Esophagus squamous epithelium (tissue), 5 donors: ENCODE measurements at places on chromosomes 6 and 20.
A peak's percentile ranks its signal among the peaks of the same experiment; 100 is the strongest.

DNA sequence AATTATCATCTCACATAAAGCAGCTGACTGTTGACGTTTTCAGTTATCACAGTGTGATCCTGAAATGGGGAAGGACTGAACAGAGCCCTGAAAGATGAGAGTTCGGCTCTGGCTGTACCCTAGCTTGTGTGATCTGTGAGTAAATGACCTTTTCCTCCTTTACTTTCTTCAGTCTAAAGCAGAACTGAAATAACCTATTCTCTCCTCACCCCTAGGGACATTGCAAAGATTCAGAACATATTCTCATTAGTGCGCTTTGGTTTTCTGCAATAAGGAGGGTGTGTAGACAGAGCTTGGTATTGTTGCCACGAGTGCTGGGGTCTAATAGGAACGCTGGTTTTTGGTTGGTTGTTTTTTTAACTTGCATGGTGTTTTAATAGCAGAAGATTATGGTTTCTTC, 16.7 kb downstream of the FARS2 start:
- DNase-seq = no peak

DNA sequence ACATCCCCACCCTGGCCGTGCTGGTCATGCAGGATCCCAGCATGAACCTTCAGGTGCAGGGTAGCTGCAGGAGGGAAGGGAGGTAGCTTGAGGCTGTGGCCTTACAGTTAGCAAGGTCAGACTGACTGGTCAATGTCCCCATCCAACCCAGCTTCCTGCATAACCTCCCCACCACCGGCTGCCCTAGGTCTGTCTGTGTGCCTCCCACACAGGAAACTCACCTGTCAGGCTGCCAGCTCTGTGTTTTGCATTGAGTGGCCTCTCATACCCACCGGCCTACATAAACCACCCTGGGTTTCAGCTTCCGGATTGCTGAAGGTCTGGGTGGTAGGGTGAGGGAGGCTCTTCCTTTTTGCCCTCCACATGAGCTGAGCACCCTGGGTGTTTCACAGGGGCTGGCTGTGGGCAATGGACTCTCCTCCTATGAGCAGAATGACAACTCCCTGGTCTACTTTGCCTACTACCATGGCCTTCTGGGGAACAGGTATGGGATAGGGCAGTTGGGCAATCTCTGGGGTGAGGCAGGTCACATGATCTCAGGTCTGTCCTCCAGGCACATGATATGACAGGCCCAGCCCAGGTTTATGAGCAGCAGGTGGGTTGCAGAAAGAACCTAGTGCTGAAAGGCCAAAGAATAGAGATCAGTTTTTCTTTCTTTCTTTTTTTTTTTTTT, 1.8 kb downstream of the CTSA start:
- DNase-seq = no peak

- no peak for DNase-seq
Observed at GRCh38 chr6:134195164-134195906, 122.6 kb downstream of the SGK1 start.

DNA sequence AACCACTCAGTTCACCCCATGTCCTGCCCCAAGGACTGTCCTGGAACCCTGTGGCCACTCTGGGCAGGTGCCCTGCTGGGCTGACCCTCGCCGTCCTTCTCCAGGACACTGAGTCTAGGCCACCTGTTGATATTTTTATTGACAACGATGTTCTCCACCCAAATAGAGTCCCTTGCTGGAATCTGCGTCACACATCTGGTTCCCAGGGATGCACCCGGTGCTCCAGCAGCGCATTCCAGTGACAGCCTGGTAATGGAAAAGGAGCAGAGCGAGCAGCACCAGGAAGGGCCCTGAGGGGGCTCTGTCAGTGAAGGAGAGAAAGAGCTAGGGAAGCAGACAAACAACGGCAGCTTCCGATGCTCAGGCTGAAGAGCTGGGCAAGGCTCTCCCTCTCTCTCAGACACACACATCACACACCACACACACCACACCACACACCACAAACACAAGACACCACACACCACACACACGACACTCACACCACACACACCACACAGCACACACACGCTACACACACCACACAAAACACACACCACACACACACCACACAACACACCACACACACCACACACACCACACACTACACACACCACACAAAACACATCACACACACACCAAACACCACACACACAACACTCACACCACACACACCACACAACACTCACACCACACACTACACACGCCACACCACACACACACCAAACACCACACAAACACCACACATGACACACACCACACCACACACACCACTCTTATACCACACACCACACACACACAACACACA, 117.9 kb upstream of the THBS2 start:
- no peak for DNase-seq

DNA sequence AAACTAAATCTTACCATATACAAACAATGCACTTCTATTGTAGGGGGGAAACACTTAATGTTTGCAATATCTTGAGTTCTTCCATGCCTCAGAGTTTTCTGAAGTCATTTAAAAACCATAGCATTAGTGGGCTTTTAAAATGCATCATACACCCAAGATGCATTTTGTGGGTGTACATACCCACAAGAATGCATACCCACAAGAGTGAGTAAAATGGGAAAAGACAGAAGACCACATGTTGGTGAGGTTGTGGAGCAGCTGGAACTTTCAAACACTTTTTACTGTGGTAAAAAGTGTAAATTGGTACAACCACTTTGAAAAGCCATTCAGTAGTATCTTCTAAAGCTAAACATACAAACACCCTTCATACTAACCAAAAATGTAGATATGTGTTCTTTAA, 57.5 kb downstream of the CYB5R4 start:
- no peak for DNase-seq

GRCh38 chr6:151629791-151630190, 136.0 kb downstream of the CCDC170 start:
- no peak for DNase-seq

GRCh38 chr6:107124934-107125348, 9.6 kb upstream of the BEND3 start:
- DNase-seq = no peak

DNA sequence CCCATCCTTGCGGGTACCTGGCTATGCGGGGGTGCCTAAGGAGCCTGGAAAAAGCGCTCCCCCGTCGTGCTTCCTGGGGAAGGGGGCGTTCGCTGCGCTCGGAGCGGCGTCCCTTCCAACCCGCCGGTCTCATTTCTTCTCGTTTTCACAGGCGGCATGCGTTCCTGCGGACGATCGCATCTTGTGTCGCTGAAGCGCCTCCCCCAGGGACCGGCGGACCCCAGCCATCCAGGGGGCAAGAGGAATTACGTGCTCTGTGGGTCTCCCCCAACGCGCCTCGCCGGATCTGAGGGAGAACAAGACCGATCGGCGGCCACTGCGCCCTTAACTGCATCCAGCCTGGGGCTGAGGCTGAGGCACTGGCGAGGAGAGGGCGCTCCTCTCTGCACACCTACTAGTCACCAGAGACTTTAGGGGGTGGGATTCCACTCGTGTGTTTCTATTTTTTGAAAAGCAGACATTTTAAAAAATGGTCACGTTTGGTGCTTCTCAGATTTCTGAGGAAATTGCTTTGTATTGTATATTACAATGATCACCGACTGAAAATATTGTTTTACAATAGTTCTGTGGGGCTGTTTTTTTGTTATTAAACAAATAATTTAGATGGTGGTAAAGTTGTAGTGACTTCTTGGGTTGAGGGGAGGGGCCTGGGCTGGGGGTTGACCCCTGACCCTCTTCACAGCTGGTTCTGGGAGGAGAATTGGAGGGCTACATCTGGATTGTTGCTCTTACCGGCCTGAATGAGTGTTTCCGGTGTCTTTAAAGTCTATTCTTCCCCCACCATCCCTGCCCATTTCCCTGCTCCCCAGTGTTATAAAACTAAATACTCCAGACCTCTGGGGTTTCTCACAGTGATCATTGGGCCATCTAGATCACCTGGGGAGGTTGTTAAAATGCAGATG, 1.1 kb downstream of the ID1 start:
- no peak for DNase-seq

DNA sequence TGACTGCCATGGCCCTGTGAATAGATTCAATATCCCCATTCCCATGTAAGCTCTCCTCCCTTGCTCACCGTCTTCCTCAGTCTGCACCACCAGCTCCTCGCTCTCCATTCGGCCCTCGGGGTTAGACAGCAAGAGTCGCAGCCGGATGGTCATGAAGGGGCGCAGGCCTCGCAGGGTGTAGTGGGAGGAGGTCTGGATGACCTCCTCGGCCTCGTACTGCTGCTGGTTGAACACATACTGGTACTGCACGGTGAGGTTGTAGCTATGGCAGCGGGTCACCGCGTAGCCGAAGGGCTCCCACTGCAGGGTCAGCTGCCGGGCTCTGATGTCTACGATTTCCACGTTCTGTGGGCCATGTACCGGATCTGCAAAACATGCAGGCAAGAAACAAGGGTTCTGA, 717.5 kb downstream of the PTPRT start:
- DNase-seq = no peak

GRCh38 chr6:70823651-70824050, 133.2 kb downstream of the B3GAT2 start:
- DNase-seq = no peak

DNA sequence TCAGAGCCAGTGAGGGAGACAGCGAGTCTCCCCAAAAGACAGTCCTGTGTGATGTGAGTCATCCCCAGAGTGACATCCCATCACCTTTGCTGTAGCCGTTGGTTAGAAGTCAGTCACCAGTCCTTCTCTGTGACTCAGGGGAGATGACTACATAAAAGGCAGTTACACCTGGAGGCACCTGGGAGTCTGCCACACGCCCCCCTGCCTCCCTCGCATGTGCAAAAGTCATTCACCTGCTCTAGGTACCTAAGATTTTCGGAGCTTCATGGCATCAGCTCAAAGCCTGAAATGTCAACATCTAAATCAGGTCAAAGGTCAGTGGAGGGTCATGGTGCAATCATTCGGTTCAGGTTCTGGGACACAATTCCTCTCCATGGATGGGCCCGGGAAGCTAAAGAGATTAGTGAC, 50.3 kb downstream of the PRR18 start:
- no peak for DNase-seq

GRCh38 chr20:63696628-63697356, at the start of gene TNFRSF6B:
TSS of gene TNFRSF6B (plus strand) at chr20:63696652. CDS start at chr20:63696768, 116 bp downstream.
- no peak for DNase-seq

GRCh38 chr6:137159912-137160311, 13.5 kb downstream of the IL22RA2 start:
- no peak for DNase-seq

DNA sequence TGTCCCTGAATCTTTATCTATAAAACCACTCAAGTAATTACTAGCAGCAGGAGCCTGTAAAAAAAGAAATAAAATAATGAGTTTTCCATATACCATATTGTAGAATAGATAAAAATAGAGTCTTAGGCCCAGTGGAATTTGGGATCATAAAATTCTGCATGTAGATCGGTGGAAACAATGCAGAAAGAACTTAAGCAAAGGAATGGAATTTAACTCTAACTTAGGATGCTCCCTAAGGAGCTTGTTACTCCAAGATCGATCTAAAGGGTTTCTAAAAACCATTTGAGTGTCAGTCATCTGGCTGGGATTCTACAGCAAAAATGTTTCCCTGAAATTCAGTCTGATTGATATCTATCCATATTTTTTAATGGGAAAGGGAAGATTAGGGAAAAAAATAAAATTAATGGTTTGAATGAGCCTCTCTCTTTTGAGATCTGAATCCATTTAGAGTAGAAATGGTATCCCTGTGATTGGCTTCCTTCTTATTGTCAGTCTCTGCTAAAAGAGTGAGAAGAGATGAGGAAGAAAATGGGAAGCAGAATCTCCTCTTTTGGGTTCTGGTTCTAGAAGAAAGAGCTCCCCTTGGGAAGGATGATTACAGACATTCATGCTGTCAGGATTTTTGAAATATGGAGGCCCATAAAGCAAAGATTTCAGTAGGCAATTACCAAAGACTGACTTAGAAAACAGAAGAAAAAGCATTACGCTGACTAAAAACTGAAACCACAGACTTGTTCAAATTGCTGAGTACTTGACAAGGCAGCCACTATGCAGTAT, 564.3 kb upstream of the MARCKS start:
- no peak for DNase-seq

GRCh38 chr6:11241793-11242201, 9.3 kb upstream of the NEDD9 start:
- no peak for DNase-seq

DNA sequence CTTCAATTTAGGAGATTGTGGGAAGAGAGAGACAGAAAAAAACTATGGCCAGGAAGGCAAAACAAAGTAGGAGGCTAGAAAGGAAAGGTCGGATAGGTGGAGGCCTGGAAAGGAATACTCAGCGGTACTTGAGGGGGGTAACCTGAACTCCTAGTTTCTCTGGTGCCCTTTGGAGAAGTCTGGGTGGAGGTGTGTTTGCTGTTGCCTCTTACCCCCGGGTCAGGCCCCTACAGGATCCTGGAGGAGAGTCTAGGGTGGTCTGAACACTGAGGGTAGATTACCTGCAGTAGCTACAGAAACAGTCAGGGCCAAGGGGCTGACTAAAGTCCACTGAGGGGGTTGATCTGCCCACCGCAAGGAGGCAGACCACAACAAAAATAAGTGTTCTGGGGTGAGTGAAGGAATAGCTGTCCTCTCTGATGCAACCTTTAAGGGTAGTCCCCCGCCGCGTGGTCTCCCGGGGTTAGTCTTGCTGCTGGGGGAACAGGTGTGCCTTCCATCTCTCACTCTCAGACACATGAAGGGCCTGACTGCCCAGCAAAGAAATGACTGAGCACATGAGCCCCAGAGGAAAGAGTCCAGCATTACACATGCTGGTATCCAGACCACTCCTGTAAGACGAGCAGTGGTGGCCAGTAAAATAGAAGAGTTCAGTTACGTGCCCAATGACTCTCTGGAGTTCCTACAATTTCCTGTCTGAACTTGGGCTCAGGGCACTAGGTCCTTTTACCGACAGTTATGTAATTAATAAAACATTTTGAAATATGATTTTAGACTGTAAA, 59.5 kb downstream of the MTHFD1L start:
- DNase-seq = no peak

DNA sequence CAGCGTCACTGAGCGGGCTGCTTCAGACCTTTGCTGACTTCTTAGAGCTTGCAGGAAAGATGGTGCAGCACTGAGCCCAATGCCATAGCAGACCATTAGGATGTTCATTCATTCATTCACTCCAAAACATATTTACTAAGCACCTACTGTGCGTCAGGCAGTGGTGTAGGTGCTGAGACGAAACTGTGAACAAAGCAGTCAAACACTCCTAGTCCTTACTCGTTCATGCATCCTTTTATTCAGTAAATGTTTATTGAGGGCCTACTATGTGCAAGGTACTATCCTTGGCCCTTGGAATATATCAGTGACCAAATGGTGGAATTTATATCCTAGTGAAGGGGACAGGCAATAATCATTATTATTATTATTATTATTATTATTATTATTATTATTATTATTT, 76.6 kb downstream of the TOX2 start:
- DNase-seq = no peak

DNA sequence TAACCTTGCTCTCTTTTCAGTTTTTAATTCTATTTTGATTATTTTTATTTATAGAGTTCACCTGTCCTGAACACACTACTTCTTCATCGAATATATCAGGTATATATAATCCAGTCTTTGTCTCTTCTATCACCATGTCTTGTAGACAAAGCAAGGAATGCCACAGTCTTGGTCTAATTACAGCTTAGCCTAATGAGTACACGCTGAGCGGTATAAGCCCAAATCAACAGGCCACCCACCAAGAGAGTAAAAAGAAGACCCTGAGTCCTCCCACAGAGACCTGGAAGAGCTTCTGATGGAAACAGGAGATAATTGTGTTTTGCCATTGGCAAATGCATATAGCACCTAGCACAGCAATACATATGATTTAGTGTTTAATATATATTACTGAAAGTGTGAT, 68.7 kb upstream of the TCF21 start:
- no peak for DNase-seq

GRCh38 chr6:134240665-134241431, 77.1 kb downstream of the SGK1 start:
- DNase-seq = peak; percentile 36

GRCh38 chr20:38825901-38826625, 20.6 kb downstream of the PPP1R16B start:
- DNase-seq = no peak
